Panc1 (cell line): ENCODE measurements at places on chromosomes 3 and 15.

GRCh38 chr15:50676799-50677483 is 9.7 kb downstream of the TRPM7 start:
- DNase-seq: no peak

DNA sequence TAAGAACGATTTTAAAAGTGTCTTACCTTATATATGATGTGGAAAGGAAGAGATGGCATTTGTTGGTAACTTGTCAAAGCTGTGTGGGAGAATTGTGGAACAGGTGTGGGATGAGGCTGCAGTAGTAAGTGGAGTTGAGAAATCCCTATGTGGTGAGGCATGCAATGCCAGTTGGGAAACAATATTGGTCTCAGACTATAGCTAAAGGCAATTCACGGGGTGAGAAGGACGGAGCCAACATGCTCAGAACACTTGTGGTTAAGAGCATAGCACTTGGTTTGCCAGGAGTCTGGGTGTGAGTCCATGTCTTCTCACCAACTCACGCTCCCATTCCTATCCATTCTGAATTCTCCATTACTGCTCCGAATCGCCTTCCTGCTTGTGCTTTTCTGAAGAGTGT is 615.6 kb upstream of the ADAMTS9 start:
- DNase-seq: no peak

GRCh38 chr15:50050986-50051743 is 67.9 kb downstream of the ATP8B4 start:
- DNase-seq: no peak

- DNase-seq: no peak
Measured at GRCh38 chr3:151328298-151328995, 902 bp downstream of the P2RY13 start.

- DNase-seq: no peak
Measured at GRCh38 chr3:149783576-149783975, 8.8 kb downstream of the ANKUB1 start.

- no peak for DNase-seq
Measured at GRCh38 chr15:67018026-67018425, 47.4 kb upstream of the SMAD3 start.

DNA sequence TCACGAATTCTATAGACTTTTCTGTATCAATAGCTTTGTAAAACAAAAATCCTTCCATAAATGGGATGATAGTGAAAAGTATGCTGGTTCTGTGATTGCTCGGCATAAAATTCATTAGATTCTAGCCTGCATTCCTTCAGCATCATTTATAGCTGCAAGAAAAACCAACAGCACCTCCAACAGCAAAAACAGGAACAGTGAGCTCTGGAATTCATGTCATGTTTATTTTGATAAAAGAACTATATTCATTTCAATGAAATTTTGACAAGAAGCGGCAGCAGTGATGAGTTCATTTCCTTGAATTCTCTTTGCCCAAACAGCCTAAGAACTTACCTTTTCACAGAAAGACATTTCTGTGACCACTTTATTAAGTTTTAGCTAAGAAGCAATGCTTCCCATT is 515.2 kb upstream of the CCDC54 start:
- DNase-seq: no peak

GRCh38 chr3:197545101-197545500 is 10.7 kb downstream of the BDH1 start:
- DNase-seq: no peak

DNA sequence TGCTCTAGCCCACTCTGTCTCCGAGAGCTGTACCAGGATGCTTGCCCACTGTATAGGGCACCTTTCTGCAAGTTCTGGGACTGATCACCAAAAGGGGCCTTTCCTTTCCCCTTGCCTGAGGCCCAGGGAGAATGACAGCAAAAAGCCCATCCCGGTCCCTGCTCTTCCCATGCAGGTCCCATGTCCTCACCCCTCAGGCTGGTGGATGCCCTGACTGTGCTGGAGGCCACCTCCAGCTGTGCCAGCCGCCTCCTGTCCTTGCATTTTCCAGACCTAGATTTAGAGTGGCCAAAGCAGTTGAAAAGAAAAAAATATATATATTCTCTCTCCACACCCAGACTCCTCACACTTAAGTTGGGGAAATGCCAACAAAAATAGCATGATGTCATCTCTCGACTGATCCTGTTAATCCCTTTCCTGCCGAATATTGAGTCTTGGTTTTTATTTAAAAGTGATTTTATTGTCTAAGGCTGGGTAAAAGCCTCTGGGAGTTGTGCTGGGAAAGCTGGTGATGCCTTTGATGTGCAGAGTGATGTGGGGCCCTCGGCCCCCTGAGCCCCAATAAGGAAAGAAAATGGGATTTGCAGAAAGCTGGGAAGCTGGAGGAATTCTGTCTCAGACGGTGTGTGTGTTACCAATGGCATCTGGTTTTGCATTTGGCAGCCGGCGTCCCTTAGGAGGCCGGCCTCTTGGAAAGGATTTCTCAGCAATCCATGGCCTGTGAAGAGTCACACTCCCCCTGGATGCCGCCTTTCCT is 29.3 kb upstream of the TPM1 start:
- no peak for DNase-seq

GRCh38 chr3:90080988-90081387 is 973.6 kb downstream of the EPHA3 start:
- DNase-seq: no peak

GRCh38 chr15:95444860-95445259 is 885.6 kb upstream of the NR2F2 start:
- no peak for DNase-seq

- DNase-seq: no peak
Measured at GRCh38 chr15:40906991-40907802, 12.9 kb downstream of the VPS18 start.

DNA sequence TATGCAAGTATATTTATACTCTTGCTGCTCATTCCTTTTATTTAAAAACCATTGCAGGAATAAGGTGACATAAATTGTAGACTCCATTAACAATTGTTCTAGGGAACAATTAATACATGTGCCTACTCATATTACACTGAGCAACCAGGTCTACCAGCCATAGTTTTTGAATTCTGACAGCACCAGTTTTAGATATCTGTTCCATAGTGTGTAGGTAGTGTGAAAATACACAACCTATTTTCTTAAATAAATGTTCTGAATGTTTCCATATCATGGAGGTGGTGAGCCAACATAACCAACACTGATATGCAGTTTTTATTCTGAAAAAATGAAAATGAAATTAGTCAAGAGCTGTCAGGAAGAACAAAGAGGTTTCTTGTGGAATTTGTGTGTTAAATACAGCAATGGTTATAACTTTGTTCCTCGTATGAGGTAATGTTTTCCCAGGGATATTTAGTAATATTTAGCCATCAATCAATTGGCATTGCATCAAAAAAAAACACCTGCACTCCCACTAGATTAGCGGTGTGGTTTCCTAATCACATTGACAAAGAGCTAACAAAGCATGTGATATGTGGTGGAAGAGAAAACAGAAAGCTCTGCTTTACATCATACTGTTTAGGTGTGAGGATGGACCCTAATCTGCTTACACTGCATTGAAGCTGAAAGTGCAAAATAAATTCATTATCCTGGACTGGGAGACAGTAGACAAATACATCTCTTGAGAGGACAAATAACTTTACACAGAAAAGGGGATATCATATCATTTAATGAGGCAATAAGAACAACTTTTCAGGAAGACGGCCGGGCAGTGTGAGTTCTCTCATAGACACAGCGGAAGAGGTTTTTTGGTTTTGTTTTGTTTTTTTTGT is 369.5 kb upstream of the THBS1 start:
- no peak for DNase-seq

DNA sequence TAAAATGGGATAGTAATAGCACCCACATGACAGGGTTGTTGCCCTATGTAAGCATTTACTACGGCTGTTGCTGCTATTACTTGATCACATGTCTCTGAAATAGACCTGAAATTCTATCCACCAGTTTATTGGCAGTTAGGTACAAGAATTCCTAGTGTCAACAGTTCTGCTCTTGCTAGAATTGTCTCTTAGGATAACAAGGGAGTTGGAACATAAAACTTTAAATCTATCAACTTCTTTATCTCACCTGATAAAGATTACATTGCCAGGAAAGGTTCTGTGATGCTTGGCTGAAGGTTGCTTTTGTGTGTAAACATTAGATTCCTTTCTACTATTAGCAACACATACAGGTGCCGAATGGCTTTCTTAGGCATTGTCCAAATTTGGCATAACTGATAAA is 38.7 kb downstream of the ATP13A4 start:
- DNase-seq: no peak

- no peak for DNase-seq
Measured at GRCh38 chr3:102790747-102791325, 356.0 kb downstream of the ZPLD1 start.

- DNase-seq: no peak
Measured at GRCh38 chr3:30340500-30340899, 265.9 kb upstream of the TGFBR2 start.

DNA sequence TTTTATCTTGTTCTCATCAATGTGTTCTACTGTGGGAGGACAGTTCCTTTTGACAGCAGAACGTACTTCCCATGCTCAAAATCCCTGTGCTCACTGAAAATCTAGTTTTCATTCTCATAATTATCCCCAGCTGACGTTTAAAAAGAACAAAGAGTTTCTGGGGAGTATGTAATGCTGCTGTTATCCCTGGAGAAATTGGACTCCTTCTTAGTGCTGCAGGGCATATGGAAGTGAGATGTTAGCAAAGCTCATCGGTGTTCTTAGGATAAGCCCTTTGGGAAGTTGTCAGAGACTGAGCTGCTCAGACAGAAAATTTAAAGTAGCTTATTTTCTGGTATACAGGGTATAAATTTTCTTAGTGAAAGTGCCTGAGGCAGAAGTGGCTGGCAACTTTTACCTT is 66.5 kb downstream of the CDAN1 start:
- no peak for DNase-seq

DNA sequence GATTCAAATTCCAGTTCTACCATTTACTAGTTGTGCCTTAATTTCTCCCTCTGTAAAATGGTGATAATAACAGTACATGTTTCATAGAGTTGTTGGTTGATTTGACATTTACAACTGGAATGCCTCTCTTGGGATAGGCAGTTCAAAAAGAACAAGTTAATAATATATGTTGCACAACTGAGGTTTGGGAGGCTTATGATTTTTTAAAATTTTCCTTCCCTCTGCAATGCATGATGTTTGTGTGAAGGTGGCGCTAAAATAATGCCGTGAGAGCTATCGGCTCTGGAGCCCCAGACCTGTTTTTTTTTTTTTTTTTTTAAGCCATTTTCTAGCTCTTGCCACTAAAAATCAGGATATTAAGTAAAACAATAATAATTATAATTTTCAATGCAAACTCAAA is 18.6 kb downstream of the DNAJB11 start:
- no peak for DNase-seq

DNA sequence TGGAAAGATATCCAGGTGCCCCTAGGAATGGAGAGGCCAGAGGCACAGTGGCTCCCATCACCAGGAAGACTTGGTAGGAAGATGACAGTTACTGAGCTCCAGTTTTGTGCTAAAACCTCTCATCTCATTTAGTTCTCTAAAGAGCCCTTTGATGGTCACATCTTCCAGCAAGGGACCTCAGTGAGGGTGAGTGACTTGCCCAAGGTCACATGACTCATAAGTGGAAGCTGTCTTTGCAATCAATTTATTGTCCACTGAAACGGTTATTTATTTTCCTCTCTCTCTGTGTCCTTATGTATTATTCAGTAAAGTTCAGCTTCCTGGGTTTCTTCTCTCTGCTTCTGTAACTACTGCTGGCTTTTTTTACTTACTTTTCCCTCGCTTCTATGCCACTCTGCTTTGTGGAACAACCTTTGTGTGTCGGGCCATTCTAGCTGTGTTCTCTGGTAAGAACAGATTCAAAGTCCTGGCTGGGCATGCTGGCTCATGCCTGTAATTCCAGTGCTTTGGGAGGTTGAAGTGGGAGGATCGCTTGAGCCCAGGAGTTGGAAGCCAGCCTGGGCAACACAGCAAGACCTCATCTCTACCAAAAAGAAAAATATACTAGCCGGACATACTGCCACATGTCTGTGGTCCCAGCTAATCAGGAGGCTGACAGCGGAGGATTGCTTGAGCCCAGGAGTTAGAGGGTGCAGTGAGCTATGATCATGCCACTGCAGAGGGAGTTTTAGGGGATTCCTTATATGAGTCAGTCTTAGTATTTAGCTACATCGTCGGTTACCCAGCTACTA is 55.9 kb downstream of the PDIA5 start:
- no peak for DNase-seq

DNA sequence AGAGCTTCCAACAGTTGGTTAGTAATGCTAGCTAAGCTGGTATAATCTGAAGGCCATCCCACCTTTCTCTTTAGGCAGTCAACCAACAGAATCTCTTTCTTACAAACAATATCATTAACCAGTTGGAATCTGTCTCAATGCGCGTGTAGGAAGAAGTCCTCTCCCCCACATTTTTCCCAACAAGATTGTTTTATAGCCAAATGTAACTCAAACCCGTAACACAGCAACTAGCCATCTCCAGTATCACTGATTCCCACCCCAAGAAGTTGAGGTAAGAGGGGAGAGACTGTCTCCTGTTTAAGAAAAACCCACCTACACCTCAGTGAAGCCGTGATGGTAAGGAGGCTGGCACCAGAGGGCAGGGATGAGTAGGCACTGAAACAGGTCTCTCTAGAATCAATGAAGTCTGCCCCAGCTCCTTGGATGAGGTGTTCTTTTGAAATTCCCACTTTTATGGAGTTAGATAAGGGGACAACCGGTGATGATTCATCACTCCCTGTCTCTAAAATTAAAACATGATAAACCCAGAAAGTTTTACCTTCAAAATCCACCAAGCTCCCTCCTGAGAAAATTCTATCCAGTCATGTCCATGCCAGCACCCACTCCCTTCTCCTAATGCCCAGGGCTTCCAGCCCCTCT is 30.9 kb downstream of the CDC25A start:
- DNase-seq: no peak

GRCh38 chr15:58962662-58963565 is 24.5 kb upstream of the RNF111 start:
- DNase-seq: no peak

GRCh38 chr3:55643283-55643682 is 156.2 kb upstream of the WNT5A start:
- no peak for DNase-seq

- no peak for DNase-seq
Measured at GRCh38 chr15:24676431-24676830, 856 bp downstream of the NPAP1 start.

DNA sequence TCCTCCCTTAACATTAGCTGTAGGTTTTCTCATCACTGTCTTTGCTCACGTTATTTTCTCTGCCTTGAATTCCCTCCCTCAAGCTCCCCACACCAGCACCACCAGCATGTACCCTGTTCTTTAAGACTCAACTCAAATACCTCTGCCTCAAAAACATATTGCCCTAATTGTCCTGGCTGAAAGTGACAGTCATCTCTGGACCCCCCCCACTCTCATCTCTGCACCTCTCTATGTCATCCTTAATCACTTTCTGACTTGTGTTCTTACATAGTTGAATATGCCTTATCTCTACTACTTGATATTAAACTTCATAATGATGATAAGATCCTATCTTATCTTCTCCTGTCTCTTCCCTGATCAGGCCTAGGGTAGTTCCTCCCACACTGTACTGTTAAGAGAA is 345.2 kb upstream of the TPRG1 start:
- DNase-seq: no peak

GRCh38 chr3:31009881-31010280 is 115.4 kb upstream of the GADL1 start:
- no peak for DNase-seq
